ENCODE measurements at places on chromosomes 6 and 20. TPM values are rescaled to one million over a fixed set of nuclear protein-coding genes. Genes with fewer than 3 reads are reported as not detected.
A peak's percentile ranks its signal among the peaks of the same experiment; 100 is the strongest.

DNA sequence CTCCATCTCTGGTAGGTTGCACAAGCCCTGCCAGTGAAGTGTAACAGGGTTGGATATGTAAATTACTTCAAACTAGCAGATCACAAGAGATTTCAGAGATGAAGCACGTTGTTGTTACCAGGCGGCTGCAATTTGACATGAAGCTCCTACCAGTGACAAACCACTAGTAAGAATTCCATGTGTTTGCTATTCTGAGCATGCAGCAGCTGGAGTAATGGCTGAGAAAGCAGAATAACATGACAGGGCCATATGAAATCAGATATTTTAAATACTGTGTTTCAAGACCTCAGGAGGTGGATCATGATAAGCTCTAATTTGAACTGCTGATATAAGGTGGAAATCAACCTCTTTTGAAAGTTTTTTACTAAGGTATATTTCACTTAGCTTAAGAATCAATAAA is 11.4 kb downstream of the RIN2 start:
- DNase-seq: no peak

DNA sequence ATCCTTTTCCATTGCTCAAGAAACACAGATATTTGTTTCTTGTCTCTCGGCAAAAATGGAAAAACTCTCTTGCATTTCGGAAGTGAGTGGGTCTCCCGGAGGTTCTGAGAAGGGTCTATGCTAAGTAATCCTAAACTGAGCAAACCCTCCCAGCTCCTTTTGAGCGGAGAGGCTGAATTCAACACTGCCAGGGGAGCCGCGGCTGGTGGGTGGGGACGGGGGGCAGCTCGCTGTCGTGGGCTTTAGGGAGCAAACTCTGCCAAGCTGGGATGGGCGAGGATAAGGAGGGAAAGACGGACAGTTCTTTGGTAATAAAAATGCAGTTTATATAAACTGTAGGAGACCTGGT is 211.4 kb downstream of the FOXC1 start:
- no peak for DNase-seq

DNA sequence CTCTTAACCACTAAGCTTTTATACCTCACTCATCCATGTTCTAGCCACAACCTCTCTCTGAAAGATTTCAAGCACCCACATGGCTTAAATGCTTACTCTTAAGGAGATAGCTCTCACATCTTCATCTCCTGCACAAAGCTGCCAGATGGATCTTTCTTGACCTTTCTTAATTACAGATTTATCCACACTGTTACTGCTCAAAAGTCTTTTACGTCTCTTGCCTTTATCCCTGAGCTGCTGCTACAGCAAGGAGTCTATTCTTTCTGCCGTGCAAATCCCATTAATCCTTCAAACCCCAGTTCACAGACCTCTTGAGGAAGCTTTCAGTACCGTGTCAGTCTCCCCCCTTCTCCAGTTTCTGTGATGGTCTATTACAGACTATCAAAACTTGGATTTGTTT is 54.6 kb downstream of the B4GALT5 start:
- no peak for DNase-seq

DNA sequence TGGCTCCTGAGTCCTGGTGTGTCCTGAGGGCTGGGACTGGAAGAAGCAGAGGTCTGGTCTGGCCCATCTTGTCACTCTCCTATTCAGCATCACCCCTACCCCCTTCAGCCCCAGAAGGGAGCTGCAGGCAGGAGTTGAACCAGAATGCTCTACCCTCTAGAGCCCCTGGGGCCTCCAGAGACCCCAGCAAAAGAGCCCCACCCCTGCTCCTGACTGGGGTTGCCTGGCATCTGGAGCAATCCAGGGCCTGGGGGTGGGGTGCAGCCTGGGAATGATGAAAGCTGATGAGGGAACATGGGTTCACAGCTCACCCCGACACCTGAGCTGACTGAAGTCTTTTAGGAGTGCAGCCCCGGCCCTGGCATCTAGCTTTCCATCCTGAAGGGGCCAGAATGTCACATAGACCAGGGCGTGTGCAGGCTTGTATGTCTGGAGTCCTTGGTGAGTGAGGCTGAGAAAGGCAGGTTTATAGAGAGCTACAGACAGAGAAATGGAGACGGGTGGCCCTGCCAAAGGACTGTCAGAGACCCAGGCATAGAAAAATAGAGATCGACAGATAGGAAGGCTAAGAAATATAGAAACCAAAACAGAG is 12.2 kb downstream of the FGD2 start:
- no peak for DNase-seq

GRCh38 chr6:57313711-57314471 is 3.5 kb upstream of the PRIM2 start:
- DNase-seq: peak; percentile 98

DNA sequence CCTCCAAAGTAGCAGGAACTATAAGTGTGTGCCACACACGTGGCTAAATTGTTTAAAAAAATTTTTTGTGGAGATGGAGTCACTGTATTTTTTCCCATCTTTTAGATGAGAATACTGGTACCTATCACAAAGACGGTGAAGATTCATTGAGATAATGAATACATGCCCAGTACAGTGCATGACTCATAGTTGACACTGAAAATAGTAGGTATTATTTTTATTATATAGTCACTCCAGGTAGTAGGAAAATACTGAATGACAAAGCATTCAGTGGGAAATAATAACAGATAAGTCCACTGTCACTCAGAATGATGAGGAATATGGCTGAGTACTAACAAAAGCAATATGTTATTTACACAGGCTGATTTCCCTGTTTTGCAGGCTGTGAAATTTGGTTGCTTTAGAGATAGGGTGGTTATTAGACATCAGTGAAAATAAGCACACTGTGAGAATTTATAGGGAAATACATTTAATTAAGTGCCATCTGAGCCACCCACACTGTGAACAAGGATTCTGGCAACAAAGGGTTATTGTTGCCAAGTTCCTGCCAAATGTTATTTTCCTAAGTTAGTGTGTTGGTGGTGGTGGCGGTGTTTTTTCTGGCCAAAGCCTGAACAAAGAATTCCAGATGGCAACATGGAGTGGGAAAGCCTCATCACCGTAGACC is 129.8 kb upstream of the FOXQ1 start:
- no peak for DNase-seq

DNA sequence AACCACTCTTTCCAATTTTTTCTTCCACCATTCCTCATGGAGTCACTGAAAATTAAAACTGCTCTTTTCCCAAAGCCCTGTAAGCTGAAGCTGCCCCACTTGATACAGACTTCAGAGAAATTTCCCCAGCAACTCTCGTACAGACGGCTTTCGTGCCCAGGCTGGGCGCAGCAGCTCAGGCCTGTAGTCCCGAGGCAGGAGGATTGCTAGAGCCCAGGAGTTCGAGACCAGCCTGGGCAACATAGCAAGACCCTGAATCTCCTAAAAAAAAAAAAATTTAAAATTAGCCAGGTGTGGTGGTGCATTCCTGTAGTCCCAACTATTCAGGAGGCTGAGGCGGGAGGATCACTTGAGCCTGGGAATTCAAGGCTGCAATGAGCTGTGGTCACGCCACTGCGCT is 6.6 kb downstream of the PPDPF start:
- DNase-seq: no peak

DNA sequence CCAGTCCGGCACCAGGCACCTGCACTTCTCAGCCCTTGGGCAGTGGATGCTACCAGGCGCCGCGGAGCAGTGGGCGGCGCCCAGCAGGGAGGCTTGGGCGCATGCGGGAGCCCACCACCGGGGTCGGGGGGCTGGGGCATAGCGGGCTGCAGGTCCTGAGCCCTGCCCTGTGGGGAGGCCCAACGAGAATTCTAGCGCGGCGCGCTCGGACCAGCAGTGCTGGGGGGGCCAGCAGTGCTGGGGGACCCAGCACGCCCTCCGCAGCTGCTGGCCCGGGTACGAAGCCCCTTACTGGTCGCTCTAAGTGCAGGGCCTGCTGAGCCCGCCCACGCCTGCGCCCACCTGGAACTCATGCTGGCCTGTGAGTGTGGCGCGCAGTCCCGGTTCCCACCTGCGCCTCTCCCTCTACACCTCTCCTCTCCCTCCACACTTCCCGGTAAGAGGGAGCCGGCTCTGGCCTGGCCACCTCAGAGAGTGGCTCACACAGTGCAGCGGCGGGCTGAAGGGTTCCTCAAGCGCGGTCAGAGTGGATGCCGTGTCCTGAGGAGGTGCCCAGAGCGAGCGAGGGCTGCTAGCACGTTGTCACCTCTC is 28.5 kb upstream of the SERPINB1 start:
- DNase-seq: no peak

GRCh38 chr6:79617518-79617941 is 13.6 kb upstream of the SH3BGRL2 start:
- no peak for DNase-seq

- no peak for DNase-seq
Measured at GRCh38 chr20:5737966-5738365, 12.2 kb upstream of the SHLD1 start.

- peak; percentile 2 for DNase-seq
Measured at GRCh38 chr6:168342636-168343035, 23.1 kb upstream of the DACT2 start.

- no peak for DNase-seq
Measured at GRCh38 chr6:11926594-11927407, 85.3 kb upstream of the HIVEP1 start.

The RAET1E gene
- total RNA-seq: not detected

DNA sequence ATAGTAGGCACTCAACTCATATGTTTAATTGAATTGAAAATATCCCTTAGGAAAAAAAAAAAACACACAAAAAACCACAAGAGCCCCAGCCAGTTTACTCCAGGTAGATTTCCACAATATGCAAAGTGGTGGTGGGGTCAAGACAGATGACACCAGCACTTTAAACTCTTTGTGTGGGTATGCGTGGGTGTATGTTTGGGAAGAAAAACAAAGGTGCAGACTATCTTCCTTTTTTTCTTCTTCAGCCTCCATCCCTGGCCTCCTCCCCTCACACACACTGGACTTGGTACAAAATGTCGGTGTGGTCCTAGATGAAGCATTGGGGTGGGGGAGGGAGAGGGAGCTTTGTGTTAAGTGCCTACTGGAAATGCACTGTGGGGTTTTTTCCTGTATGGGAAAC is 42.2 kb upstream of the CDKAL1 start:
- no peak for DNase-seq

The ZNF391 gene
- 6.6 TPM for total RNA-seq

DNA sequence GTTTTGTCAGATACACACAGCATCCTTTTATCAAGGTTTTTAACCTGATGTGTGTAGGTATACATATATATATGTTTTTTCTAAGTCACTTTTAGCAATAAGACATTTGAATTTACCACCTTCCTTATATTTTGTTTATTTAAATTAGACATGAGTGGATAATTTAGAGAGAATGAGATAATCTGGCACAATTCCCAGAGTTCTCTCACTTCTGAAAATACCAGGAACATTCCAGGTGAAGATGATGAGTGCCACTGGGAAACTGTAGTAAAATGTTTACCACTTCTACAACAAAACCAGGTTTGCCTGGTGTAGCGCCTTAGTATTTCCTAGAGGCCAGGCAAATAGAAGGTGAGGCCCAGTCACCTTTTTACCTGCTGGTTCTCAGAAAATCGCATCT is 189.5 kb downstream of the TMEM242 start:
- DNase-seq: peak; percentile 25

The TSBP1 gene
- total RNA-seq: not detected

DNA sequence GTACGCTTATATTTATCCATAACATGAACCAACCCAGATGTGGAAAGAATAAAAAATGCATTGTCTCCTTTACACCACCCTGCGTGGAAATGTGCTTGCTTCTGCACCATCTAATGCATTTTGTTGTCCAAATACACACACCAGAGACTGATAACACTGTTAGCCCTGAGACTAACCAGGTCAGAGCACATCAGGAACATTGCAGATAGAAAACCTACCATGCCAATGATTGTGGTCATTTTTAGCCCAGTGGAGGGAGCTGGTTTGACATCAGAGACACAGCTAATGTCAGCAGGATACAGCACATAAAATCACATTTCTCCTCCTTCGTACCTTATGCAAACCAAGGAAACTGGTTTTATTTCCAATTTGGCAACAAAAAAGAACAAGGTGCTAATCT is 528.7 kb downstream of the DOK5 start:
- peak; percentile 9 for DNase-seq

DNA sequence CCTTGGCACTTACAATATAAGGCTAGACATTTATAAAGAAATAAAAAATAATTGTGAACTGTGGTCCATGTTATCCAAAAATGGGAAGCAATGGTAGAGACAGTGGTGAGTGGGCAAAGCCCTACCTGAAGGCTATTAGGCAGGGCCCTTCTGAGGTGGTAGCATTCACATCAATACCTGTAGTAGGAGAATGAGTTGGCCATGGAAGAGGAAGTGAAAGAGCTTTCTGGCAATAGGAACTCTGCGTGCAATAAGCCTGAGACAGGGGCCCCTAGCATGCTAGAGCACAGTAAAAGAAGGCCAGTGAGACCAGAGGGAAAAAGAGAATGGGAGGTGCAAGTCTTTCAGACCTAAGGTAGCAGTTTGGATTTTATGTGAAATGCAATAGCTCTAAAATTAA is 754.5 kb downstream of the PTPRT start:
- DNase-seq: no peak

DNA sequence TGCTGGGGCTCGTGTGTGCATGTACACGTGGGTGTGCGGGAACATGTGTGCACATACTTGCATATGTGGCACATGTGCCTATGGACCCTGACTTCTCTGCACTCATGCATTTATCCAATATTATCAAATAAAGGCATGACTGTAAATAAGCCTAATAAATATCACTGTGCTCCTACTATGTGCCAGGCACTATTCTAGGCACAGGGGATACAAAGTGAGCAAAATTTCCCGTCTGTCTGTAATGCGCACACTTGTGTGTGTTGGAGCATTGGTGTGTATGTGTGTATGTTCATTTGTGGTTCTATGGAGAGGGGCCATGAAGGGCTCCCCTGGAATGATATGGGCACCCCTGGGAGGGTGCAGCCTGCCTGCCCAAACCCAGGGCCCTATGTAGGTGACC is 41.9 kb downstream of the ITPR3 start:
- DNase-seq: no peak

- DNase-seq: no peak
Measured at GRCh38 chr6:132478674-132479073, 34.2 kb downstream of the STX7 start.

- DNase-seq: no peak
Measured at GRCh38 chr6:128870746-128871145, 12.2 kb upstream of the LAMA2 start.

- no peak for DNase-seq
Measured at GRCh38 chr6:131778169-131778568, 29.7 kb upstream of the ENPP1 start.

The HFE gene
- total RNA-seq: 7.6 TPM
